Immature natural killer cell (primary cell): ENCODE measurements at places on chromosomes 5 and 9.
A peak's percentile ranks its signal among the peaks of the same experiment; 100 is the strongest.

DNA sequence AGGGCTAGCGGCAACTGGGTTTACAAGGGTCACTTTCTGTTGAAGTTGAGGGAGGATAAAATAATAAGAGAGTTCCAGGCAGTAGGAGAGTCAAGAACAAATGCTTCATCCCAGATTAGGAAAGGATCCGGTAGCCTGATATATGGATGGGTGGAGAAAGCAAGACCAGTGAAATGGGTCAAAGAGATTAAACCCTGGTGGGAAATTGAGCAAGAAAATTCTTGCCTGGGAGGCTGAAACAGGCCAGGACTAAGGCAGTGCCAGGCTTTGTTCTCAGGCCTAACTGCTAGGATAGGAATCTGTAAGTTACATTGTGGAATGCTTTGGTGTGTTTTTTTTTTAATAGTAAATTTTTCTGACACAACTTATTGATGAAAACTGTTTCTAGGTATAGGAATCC is 257.4 kb upstream of the RFX3 start:
- no peaks in the 10 kb centered on the region for H3K36me3 ChIP-seq
- no peaks in the 10 kb centered on the region for H3K4me1 ChIP-seq
- no peak overlapping the region for H3K4me3 ChIP-seq
- H3K27ac ChIP-seq, result no peak overlapping the region

DNA sequence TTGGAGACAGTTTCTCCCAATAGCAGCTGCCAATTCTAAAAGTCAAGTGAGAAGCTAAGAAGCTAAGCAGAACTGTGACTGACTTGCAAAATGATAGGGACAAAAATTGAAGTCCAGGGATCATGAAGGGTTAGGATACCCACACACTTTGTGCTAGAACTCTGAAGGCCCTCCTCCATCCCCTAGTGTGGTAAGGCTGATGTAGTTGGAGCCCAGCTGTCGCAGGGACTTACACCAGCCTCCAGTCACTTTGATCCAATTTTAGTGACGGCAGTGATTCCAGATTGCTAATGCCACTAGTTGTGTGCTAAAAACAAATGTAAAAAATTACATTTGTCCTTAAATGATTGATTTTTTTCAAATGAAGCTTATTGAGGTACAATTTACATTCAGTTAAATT is 742.7 kb upstream of the ZNF608 start:
- H3K36me3 ChIP-seq, result no peaks in the 10 kb centered on the region
- H3K4me1 ChIP-seq, result no peaks in the 10 kb centered on the region
- peaks cover 3% of the 10 kb centered on the region for H3K27me3 ChIP-seq
- no peak overlapping the region for H3K27ac ChIP-seq

DNA sequence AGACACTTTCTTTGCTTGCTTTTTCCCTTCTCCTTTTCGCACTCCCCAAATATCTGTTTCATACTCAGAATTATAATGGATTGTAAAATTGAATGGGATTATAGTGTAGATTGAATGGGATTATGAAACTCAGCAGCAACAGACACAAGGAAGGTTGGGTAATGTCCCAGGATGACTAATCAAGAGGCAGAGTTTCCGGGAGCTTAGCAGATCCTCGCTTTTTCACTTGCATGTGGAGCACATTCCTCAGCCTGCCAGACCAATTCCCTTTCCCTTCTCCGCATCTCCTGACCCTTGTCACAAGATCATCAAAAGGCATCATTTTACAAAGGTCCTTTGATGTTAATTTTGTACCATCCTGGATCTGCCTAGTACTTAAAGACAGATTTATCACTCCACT is 55.1 kb upstream of the SLC1A1 start:
- no peak for DNase-seq
- no peak overlapping the region for H3K4me3 ChIP-seq
- H3K36me3 ChIP-seq, result no peaks in the 10 kb centered on the region
- H3K27me3 ChIP-seq, result peaks cover 1% of the 10 kb centered on the region
- no peaks in the 10 kb centered on the region for H3K4me1 ChIP-seq

- peaks cover 5% of the 10 kb centered on the region for H3K27me3 ChIP-seq
- no peak for DNase-seq
- H3K27ac ChIP-seq, result peak overlapping the region; percentile 48
- peak overlapping the region; percentile 50 for H3K4me3 ChIP-seq
- H3K4me1 ChIP-seq, result peaks cover 18% of the 10 kb centered on the region
These were observed 2.5 kb downstream of the DBN1 start for GRCh38 chr5:177470759-177471536.

DNA sequence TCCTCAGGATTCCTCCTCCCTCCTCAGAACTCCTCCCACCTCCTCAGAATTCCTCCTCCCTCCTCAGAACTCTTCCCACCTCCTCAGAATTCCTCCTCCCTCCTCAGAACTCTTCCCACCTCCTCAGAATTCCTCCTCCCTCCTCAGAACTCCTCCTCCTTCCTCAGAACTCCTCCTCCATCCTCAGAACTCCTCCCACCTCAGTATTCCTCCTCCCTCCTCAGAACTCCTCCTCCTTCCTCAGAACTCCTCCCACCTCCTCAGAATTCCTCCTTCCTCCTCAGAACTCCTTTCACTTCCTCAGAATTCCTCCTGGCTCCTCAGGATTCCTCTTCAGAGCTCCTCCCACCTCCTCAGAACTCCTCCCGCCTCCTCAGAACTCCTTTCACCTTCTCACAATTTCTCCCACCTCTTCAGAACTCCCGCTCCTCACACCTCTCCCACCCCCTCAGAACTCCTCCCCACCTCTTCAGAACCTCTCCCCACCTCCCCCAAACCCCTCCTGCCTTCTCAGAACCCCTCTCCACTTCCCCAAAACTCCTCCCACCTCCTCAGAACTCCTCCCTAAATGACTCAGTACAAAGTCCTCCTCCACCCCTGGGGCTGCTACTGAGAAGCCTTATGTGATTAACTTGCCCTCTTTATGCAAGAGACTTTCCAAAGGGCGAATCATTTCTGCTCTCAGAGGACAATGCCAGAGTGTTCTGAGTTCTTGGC is 23.2 kb downstream of the SLC46A2 start:
- no peaks in the 10 kb centered on the region for H3K27me3 ChIP-seq
- no peak for DNase-seq
- H3K27ac ChIP-seq, result no peak overlapping the region
- peaks cover 12% of the 10 kb centered on the region for H3K4me1 ChIP-seq
- H3K36me3 ChIP-seq, result peaks cover 25% of the 10 kb centered on the region
